ENCODE measurements at places on chromosomes 3 and 15. TPM values are rescaled to one million over a fixed set of nuclear protein-coding genes. Genes with fewer than 3 reads are reported as not detected.

DNA sequence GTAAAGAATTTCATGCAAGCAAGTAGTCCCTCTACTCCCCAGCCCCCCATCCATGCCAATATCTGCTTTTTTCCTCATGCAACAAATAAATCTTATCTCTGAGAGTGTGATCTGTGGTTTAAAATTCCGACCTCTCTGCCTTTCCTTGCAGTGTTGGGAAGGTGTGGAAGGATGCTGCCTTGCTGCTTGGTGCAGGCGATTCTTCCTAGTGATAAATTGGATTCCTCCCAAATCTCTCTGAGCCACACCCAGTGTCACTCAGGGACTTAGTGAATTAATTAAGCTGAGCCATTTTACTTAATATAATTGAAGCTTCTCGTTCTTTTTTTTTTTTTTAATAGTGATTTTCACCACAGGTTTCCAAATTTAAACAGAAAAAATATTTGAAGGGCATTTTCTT, 3.4 kb downstream of the GAP43 start:
- DNase-seq: no peak

- DNase-seq: no peak
Measured at GRCh38 chr15:90225047-90225446, 8.7 kb downstream of the CIB1 start.

DNA sequence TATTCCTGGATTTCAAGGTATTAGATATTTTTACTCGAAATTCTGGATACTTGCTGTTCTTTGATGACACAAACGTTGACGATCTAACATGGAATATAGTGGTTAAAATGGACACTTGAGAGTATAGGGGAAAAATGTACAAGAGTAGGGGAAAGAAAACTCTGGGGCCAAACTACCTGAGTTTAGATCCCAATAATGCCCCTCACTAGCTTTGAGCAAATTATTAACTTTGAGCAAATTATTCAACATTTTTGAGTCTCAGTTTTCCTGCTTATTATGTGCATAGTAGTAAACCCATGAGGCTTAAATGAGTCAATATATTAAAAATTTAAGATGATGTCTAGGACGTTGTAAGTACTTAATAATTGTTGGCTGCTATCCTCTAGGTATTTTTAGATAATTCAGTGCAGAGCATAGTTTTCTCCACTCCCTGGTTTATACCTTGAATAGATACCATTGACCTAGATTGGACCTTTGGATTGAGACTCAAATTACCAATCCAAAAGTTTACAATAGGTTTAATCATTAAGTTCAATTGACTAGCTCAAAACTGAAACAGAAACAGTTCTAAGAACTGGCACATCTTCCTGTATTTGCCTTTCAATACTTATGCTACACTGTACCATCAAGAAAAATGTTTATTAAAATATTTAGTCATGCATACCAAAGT, 4.5 kb downstream of the ADGRG7 start:
- DNase-seq: no peak

DNA sequence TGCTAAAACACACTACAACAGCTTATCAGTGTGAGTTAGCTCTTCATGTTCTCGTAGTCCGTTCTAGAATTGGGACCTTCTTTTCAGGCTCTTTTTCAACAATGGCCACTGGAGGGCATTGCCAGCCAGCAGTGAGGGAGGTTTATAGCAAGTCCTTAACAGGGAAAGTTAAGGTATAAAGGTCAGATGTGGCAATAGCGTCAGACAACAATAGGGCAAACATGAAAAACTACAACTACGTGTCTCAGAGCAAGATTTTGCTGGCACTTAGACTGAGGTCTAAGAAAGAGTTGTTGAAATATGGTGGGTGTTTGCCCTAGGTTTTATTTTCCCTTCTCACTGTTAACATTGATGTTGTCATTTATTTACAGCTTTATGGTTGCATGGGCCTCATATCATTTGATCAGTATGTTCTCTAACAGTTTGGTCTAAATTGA, 161.4 kb downstream of the GMNC start:
- peak; percentile 80 for DNase-seq

IL20RB gene
- total RNA-seq: 0.57 TPM

SCG5 gene
- 1.2 TPM for total RNA-seq
